GM04504 (cell line): ENCODE measurements at places on chromosomes 2 and 18.
A peak's percentile ranks its signal among the peaks of the same experiment; 100 is the strongest.

DNA sequence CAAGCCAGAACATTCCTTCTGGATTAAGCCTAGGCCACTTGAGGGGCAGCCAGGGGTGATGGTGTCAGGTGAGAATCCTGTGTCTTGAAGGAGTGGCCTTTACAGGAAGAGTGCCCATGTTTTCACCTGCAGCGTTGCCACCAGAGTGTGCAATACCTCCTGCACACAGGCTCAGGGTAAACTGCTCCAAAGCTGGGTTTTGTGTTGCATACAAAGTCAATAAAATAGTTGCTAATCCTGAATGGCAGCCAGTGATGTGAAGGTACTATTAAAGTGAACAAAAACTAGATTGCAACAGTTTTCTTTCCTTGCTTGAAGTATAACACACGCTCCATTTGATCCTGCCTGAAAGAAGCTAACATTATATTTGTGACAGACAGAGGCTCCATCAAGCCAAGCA lies 64.4 kb upstream of the NRP2 start:
- DNase-seq = no peak

DNA sequence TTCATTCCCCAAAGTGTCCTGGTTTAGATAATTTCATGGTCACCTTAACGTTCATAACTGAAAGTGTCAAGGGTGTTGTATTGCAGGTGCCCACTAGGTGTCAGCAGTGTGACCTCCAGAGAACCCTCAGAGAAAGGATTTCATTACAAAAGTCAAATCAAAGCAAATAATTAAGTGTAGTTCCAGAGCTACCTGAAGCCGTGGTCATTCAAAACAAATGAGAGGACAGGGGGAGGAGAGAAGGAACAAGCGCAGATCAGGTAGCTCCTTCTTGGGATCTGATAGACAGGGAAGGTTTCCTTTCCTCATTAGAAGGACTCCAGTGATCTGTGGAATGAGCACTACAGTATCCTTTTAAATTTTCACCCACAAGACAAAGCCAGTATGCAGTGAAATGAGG lies at the start of gene SLC9A4:
Gene SLC9A4 (plus strand): TSS at position 207 of the 400 bp plus-strand sequence. CDS start 534 bp downstream, outside the sequence.
- DNase-seq = peak; percentile 7

- peak; percentile 90 for DNase-seq
Measured at GRCh38 chr2:216683846-216684245, 11.5 kb downstream of the IGFBP5 start.

DNA sequence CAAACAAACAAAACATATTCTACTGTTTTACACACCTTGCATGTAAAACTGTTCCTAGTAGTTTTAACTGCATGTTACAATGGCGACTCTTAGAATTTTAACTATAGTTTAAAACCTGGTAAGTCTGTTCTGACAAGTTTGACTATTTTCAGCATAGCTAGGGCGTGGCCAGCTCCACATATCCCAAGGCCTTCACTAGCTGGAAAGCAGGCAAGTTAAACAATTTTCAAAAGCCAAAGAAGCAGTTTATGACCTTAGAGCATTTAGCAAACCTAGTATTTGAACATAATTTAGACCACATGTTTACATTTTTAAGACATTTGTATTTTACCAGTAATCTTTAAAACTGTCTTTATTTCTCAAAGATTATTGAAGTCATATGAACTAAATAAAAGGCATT lies 402.8 kb upstream of the SYT4 start:
- peak; percentile 29 for DNase-seq

- no peak for DNase-seq
Measured at GRCh38 chr2:886072-887022, 64.3 kb upstream of the SNTG2 start.

GRCh38 chr2:20242727-20243377 lies 17.9 kb upstream of the SDC1 start:
- no peak for DNase-seq

DNA sequence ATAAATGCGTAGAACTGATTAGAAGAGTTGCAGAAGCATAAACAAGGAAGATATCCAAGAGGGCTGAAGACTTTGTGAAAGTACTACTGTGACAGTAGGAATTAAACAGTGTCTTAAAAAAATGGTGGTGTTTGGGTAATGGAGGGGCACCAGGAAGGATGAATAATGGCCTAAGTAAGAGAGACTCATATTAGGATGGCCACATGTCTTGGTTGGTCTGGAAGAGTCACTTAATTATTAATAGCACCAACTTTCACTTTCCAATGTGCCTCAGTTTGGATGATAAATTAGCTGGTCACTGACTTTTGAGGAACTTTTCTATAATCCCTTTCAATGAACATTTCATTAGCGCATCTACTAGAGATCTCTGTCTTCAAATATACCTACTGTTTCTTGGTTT lies 372.2 kb downstream of the NYAP2 start:
- DNase-seq = no peak

GRCh38 chr2:58866040-58866439 lies 624.9 kb upstream of the FANCL start:
- DNase-seq = no peak

GRCh38 chr18:70931942-70932814 lies 643.3 kb downstream of the SOCS6 start:
- DNase-seq = no peak
